ENCODE measurements at places on chromosomes 7 and 10. TPM values are rescaled to one million over a fixed set of nuclear protein-coding genes. Genes with fewer than 3 reads are reported as not detected.

Gene ANKIB1
- 35.3 TPM for total RNA-seq

Gene BUB3
- 113 TPM for total RNA-seq

Gene CTAGE4
- 5.8 TPM for total RNA-seq

Gene PILRB
- 33.2 TPM for total RNA-seq

Gene RBP4
- total RNA-seq: 494 TPM

Gene CLEC5A
- not detected for total RNA-seq

Gene TMEM176A
- 202 TPM for total RNA-seq

Gene CTNNA3
- total RNA-seq: 25.9 TPM

Gene CRHR2
- not detected for total RNA-seq

Gene PVRIG
- not detected for total RNA-seq

Gene NEUROG3
- total RNA-seq: not detected

Gene ELFN1
- total RNA-seq: 3.6 TPM

Gene LRRD1
- total RNA-seq: 0.08 TPM

Gene PLPP4
- total RNA-seq: 3.4 TPM

Gene GNAT3
- total RNA-seq: not detected

Gene GBX1
- not detected for total RNA-seq

Gene TAS2R5
- total RNA-seq: 5.1 TPM

Gene UROS
- 55.7 TPM for total RNA-seq

Gene UCN3
- not detected for total RNA-seq

Gene CLRN3
- total RNA-seq: 49.0 TPM

Gene SNX8
- total RNA-seq: 24.7 TPM

Gene WEE2
- 3.6 TPM for total RNA-seq

Gene SIRT1
- total RNA-seq: 21.2 TPM

Gene SPOCK2
- 3.0 TPM for total RNA-seq

Gene SFTPA1
- not detected for total RNA-seq

Gene CYP26C1
- not detected for total RNA-seq

Gene TFEC
- 34.8 TPM for total RNA-seq

Gene PRKG1
- total RNA-seq: 8.1 TPM

Gene AKR1E2
- total RNA-seq: 4.2 TPM
